Naive thymus-derived CD4-positive, alpha-beta T cell (primary cell): ENCODE measurements at places on chromosomes 12 and 14. TPM values are rescaled to one million over a fixed set of nuclear protein-coding genes. Genes with fewer than 3 reads are reported as not detected.

GRCh38 chr12:113070117-113070906, 13.8 kb downstream of the DTX1 start:
- DNase-seq: no peak

- no peak for DNase-seq
These were observed 661.3 kb downstream of the RPL10L start for GRCh38 chr14:45990252-45990651.

DNA sequence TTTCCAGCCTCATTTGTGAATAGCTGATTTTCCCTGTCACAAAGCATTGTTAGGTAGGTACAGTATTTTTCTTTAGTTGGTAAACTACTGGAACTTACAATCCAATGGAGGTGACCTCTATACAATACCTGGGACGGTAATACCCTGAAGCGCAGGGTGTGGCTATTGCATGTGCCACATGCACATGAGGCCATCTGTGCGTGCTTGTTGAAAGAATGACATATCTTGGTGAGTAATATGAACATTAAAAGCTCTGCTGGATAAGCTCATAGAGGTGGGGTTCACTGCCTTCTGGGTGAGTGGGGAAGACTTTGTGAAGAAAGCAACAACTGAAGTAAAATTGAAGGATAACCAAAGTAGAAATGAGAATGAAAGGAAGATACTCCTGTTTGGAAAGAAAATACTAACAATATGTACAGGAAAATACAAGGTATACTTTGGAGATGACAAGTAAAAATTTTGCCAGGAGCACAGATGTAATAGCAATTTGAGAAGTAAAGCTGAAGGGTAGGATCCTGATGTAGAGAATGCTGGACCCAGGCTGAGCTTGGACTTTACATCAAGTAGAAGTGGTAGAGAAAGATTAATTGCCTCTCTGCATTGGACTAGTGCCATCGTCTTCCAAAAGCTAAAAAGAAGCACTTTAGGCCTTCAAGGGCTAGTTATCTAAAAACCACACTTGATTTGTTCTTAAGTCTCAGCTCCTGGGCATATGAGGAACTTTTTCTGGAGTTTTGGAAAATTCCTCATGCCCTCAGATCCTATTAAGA, 97.1 kb downstream of the SLC38A6 start:
- DNase-seq: no peak

DNA sequence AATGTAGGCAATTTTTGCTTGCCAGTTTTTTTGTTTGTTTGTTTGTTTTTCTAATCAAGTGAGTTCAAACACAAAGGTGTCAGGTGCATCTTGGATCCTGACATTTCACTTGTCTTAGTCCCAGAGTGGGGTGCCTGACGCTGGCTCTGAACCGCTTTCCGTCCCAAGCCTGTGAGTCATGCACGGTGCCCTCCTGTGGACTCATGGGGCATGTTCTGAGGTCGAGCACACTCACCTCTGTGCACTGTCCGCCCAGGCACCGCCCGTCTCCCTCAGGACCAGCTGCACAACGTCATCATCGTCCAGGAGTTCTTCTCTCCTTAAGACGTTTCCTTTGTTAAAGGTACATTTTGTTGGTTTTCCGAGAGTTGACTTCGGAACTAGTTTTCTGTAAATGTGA, 98.2 kb downstream of the GLT1D1 start:
- no peak for DNase-seq

GRCh38 chr14:90281261-90281660, 24.9 kb downstream of the PSMC1 start:
- no peak for DNase-seq

Gene MYRFL
- polyA plus RNA-seq: not detected

Gene MMP19
- polyA plus RNA-seq: not detected

Gene CD163
- 0.05 TPM for polyA plus RNA-seq

Gene GNG2
- polyA plus RNA-seq: 117 TPM

Gene SMOC1
- not detected for polyA plus RNA-seq

Gene HIP1R
- polyA plus RNA-seq: 25.3 TPM
